RWPE1 (cell line): ENCODE measurements at places on chromosomes 3 and 15.

DNA sequence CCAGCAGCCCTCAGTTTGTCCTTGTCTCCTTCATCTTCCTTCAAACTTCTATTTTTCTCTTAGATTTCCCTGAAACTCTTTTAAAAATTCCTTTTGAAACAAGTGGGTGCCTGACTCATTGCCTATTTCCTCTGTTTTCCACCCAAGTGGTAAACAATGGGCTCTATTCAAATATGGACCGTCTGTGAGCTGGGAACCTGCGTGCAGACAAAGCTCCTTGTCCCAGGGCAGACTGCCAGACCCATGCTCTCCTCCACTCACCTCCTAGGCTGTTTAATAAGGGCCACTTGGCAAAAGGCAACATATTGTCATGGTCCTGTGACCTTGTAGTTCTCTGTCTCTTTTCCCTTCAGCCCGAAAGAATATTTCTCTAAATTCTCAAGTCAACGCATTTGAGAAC lies 332.7 kb upstream of the THBS1 start:
- no peak for DNase-seq

DNA sequence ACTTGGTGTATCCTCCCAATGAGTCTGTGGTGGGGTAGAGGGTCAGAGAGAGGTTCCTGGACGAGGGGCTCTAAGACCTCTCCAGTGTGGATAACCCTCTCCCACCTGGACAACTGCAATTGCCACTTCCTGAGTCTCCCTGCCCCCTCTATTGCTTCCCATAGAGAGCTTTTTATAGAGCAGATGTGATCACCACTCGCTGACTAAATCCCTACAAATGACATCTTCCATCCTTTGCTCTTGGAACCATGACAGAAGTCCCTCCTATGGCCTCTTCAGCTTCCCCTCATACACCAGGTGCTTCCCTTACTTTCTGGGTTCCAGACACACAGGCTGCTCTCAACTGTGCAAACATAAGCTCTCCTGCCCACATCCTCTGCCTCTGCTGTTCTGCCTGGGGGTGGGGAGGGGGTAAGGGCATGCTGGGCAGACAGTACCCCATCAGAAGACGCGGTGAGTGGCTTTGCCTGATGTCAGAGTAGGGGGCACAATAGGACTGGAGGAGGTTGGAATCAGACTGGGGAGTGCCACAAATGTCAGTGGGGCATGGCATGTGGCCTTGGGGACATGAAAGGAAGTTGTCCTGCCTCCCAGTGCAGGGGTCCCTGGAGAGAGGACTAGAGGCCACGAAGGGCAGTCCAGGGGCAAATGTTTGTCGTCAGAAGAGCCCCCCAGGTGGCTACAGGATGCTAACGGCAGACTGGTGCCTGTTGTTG lies 15.2 kb downstream of the ITIH3 start:
- no peak for DNase-seq

DNA sequence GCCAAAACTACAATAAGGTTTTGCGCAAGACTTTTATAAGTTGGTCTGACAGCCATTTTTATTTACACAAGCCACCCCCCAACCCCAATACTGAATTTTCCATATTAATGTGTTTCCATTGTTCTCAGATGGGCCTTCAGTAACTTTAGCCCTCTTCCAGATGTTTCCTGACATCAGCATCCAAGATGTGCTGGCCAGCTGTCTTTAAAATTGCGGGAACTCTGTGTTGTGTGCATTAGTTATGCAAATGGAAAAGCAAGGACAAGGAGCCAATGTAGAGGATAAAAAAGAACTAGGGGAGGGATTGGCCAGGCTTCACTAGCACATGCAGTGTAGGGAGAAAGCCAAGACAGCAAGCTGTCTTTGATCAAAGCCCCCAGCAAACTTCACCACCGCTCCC lies 45.4 kb downstream of the COMMD2 start:
- no peak for DNase-seq

GRCh38 chr15:34650177-34650576 lies 66.7 kb upstream of the GOLGA8B start:
- DNase-seq = no peak

- peak; percentile 73 for DNase-seq
Observed at GRCh38 chr3:71684757-71685386, 40.3 kb downstream of the EIF4E3 start.
